ENCODE measurements at places on chromosomes 12 and 14.

DNA sequence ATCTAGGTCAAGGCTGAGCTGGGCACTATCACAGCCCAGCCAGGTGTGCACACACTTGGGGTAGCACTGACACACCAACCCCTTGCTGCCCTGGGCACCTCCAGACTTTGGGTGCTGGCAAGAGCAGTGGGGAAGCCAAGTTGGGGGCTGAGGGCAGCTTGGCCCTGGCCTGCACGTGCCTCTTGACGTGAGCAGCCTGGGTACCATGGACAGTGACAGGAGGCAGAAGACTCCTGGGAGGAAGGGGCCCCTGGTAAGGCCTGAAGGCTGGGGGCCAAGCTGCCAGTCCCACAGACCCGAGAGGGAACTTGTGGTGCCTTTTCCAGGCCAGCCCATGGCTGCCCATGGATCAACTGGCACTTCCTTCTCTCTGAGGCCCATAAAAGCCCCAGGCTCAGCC lies 124.1 kb upstream of the SFSWAP start:
- no peak for DNase-seq

GRCh38 chr14:59085207-59085739 lies 103.2 kb upstream of the DAAM1 start:
- DNase-seq = no peak

DNA sequence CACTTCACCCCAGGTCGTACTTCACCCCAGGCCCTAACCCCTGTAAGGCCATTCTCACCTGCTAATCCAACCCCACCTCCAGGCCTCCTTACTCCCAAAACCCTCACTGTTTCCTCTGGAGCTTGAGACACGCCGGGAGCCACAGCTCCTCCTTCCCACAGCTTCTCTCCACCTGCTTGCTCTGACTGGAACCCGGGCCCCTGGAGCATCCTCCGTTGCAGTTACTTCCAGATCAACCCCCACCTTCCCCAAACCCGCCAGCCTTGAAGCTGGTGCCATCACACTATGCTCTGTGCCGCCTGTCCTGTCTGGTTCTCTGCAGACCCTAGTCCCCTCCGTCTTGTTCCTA lies 34.6 kb upstream of the PPP2R5C start:
- DNase-seq = no peak

DNA sequence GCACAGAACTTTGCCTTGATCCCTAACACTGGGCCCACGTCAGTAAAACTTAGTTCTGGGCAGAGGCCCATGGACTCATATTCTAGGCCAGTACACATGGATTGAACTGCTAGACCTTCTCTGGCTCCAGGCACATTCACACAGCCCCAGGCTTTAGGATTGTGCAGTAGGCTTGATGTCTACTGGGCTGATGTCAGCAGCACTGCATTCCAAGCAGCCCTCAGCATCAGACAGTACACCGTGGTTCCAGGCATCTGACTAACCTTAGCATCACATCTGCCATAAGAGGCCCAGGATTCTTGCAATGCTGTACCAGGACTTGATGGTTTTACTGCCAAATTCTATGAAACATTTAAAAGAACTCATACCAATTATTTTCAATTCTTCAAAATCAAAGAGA lies 301.9 kb downstream of the CCER1 start:
- DNase-seq = no peak

- DNase-seq = no peak
These were observed 3.6 kb upstream of the KRT6A start for GRCh38 chr12:52496590-52497071.

- DNase-seq = no peak
These were observed 125.5 kb downstream of the SPTSSA start for GRCh38 chr14:34336501-34336900.

GRCh38 chr12:114975640-114976310 lies 291.8 kb upstream of the TBX3 start:
- DNase-seq = no peak

DNA sequence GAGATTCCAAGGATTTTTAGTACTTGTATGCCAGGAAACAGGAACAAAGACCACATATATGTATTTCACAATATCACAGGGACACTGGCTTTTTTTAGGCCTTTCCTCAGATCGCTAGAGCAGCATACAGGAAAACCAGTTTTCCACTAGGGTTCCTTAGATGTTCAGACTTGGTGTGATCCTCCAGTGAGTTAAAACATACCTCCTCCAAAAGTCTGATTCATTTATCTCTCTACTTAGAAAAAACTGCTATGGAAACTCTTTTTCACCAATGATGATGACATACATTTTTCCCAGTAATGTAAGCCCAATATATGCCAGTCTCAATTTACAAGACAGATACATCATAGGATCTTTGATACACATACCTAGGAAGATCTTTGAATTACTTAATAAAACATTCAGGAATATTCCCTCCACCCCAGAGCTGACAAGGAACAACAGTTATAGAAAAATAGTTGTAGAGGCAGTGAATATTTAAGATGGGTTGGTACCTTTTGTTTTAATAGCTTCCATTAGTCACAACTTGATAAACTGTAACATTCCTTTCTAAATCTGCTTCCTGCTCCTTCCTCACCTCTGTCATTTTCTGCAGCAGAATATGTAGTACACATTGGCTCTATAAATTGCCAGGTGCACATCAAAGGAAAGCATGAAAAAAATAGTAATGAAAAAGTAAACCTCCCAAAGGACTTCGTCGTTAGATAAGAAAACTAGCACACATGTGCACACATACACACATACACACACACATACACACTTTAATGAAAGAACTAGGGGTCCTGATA lies 27.5 kb downstream of the BCAT1 start:
- no peak for DNase-seq
